Cerebellum (tissue), 4 donors: ENCODE measurements at places on chromosomes 12 and 14.

GRCh38 chr14:66081594-66082376, 404.4 kb upstream of the CCDC196 start:
- DNase-seq: no peak

- peak; percentile 21 for DNase-seq
Measured at GRCh38 chr12:77087427-77087826, 22.1 kb upstream of the E2F7 start.

GRCh38 chr12:13727707-13728195, 253.7 kb downstream of the GRIN2B start:
- no peak for DNase-seq

DNA sequence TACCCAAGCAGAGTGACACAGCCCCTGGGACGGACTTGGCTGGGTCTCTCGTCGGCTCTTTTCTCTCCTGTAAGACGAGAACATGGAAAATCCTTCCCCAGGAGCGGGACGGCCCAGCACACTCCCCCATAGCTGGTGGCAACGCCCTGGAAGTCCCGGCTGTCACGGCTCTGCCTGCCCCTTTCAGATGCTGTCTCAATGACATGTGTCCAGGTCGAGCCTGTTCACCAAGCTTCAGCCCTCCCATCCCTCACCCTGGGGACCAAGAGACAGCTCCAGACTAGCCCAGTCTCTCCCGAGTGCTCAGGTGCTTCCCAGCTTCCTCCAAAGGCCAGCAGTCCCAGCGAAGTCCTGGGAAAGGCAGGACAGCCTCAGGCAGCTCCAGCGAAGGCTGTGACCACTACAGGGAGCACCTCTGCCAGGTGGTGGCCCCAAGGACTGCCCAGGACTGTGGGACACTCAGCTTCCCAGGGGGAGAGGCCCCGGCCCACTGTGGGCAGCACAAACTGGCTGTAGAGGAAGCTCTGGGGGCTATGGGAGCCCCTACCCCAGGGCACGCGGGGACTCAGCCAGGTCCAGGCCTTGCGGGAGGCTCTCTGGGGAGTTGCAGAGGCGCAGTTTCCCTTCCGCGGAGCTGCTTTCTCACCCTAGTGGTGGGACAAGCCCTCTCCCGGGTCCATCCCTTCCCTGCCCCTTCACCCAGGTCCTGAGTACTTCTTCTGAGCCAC, 33.6 kb downstream of the TNFAIP2 start:
- DNase-seq: no peak

- no peak for DNase-seq
Measured at GRCh38 chr12:91033251-91033650, 24.6 kb downstream of the KERA start.

DNA sequence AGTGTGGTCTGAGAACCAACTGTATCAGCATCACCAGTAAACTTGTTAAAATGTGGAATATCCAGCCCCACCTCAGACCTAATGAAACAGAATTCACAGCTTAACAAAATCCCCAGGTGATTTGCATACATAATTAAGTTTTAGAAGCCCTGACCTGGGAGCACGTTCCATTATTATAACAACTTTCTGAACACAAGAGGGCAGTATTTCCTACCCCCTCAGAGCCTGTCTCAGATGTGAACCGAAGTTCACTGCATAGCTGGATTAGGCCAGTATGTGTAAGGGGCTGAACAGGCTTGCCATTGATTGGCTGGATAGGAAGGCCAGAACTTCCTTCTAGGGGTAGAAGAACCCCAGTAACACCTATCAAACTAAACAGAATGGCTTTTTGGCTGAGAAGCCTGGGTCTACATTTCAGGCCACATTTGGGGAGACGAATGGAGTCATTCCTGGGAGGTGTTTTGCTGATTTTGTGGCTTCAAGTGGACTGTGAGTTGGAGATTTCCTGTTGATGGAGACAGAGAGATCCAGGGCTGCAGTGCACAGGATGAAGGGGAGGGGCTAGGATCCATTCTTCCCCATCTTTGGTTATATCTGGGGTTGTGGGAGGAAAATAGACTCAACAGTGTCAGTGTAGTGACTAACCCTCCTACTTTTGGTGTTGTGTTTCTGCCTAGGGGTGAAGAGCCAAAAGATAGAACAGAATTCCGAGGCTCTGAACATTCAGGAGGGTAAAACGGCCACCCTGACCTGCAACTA, 94.7 kb upstream of the OR4E1 start:
- DNase-seq: no peak

DNA sequence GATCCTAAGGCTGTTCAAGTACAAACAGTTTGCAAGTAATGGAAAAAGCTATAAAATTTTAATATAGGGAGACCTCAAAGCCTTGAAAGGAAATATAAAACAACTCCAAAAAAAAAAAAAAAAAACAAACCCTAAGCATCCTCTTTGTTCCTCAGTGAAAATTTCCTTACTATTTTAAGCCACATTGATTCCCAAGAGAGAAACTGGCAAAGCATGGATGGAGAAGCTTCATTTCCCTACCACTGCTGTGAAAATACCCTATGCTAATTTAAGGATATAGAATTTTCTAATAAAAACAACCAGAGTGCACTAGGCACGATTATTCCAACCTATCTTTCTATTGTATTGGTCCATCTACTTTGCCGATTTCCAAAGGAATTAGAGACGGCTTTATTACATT, 283.1 kb downstream of the CACNA1C start:
- DNase-seq: no peak

DNA sequence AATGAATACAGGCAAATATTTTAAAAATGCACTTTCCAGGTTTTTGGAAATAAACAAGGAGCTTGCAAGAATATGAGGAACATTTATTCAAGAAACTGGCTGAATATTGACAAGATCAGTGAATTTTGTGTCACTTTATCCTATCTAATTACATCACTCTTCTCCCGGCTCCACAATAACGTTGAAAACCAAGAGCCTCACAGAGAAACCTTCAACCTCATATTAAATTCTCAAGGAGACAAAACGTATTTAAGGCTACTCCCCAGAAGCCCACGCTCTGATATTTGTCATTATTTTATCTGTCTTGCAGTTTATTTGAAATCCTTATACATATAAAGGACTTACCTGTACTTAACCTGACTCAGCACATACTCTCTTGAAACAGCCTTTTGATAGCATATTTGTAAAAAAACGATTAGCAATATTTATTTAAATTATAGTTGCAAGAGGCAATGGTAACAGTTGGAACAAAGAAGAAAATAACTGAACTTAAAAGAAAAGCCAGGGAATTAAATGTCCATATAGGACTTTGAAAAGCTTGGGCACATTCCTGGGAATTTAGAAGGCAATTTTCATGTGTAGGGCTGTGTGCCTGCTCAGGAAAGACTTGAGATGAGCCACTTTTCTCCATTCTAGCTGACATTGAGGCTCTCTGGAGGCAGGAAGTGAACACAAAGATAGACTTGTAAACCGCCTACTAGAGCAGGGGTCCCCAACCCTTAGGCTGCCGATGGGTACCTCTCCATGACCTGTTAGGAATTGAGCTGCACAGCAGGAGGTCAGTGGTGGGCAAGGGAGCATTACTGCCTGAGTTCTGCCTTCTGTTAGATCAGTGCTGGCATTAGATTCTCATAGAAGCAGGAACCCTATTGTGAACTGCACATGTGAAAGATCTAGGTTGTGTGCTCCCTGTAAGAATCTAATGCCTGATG, 636.4 kb downstream of the SLC16A7 start:
- no peak for DNase-seq

DNA sequence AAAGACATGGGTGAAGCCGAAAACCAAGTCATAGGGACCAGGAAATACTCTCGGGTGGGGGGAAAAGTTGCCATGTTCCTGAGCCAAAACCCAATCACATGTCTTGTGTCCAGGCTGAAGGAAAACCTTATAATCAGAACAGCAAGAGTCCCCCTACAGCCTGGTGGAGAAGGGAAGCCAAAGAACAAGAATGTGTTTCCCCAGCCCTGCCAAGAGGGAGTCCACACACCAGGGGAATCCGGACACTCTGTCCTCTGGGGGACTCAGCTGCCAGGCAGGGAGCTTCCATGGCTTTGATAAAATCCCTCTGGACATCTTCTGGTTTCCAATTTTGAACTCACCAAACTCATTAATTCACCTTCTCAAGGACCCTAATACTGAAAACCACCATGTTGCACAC, 273.0 kb downstream of the FOXN3 start:
- no peak for DNase-seq

- DNase-seq: no peak
Measured at GRCh38 chr14:51636109-51636508, 15.6 kb upstream of the FRMD6 start.

- no peak for DNase-seq
Measured at GRCh38 chr14:100748944-100749343, 22.3 kb downstream of the DLK1 start.

DNA sequence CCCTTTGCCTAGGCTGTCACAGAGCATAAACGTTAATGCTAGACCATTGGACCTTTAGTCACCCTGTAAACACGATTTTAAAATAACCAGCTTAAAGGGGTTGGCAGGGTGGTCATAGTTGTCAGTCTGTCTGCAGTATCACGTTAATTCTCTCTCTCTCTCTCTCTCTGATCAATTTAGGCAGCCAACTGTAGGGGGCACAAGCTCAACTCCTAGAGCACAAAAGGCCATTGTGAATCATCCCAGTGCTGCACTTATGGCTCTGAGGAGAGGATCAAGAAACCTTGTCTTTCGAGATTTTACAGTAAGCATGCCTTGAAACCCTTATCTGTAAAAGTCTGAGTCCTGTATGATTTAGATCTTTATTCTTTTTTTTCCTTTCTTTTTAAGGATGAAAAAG, 97.1 kb downstream of the SCAF11 start:
- DNase-seq: no peak

- DNase-seq: no peak
Measured at GRCh38 chr14:96055065-96055752, 16.0 kb downstream of the C14orf132 start.

DNA sequence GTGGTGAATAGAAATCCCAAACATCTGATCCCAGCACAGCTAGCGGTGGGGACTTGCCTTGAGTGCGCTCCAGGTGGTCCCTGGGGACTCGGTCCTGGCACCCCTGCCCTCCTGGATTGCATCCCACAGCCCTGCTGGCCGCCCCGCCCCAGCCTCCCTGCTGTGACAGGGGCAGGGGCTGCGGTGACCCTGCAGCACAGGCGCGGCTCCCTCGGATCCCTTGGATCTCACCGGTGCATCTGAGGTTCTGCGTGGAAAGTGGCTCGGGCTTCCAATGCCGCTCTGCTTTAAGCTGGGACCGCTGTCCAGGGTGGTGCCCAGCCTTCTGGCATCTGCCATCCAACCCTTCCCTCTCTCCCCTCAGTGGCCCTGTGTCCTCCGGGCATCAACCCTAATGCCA, 16.0 kb downstream of the ANKRD9 start:
- no peak for DNase-seq

- peak; percentile 95 for DNase-seq
Measured at GRCh38 chr14:22882529-22883172, 371 bp upstream of the REM2 start.

DNA sequence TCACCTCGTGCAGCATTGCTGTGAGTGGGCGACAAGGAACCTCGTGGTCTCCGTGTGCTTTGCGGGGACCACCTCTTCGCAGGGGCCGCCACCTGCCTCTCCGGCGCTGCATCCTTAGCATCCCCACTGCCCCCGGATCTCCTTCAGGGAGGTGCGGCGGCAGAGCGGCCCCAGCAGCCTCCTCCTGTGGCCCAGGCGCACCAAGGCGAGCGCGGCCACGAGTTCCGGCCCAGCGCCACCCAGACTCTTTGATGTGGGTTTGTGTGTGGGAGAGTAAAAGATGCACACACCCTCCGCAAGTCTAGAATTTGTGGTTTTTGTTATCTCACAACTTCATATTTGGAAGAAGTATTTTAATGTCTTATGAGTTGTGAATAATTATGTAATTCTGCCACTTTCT, 118.8 kb upstream of the DIO3 start:
- no peak for DNase-seq

DNA sequence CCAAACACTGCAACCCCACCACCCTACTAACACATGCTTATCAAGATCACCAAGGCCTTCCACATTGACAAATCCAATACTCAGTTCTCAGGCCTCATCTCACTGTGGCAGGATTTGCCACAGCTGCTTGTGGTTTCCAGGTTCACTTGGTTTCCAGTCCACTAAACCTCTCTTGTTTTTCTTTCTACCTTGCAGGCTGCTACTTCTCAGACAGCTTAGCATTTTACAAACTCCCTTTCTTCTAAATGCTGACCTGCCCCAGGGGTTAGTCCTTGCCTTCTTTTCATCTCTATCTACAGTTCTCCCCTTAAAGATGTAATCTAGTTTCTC, 84.1 kb downstream of the BCAT1 start:
- no peak for DNase-seq

DNA sequence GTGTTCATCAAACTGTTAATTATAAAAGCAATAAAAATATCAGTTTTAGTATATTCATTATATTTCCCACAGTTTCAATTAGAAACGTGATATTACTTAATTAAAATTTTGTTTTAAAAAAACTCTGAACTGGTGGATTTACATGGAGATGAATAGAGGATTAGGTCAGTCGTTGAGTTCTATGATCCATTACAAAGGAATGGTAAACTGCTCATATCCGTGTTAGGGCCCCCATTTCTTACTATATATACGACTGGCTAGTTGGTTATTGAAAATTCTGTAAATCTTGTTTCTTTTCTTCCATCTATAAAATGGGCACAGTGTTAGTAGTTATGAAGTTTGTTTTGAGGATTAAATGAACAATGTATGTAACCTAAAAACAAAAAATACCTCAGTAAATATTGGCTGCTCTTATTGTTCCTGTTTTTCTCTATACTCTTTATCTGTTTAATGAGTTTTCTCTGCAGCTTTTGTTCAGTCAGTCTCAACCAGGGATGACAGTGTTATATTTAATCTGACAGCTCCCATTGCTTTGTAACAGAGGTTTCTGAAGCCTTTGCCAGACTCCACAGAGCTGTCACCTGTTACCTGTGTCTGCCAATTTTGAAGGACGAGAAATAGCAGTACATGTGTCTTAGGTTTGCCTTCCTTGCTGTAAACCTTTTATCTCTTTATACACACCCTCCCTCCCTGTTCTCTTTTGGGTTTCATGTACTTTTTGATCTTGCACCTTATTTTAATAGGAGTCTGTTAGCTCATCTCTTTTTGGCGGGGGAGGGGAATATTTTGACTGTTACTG, 41.5 kb downstream of the FRS2 start:
- DNase-seq: peak; percentile 78

- peak; percentile 52 for DNase-seq
Measured at GRCh38 chr12:112685321-112685720, 106.2 kb upstream of the RPH3A start.

DNA sequence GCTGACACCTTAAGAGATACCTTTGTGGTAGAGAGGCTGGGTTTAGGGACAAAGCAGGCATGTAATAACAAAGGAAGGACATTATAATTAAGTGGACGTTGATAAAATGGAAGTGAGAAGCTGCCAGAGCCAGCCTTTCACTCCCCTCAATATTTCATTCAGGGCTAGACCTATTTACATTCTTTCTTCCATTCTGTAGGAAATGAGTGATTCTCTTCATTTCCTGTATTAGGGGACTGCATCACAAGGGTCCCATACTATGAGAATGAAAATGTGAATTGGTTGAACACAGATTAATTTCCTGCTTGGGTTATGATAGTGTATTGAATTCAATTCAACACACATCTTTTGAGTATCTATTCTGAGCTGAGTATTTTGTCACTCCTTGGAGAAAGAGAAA, 143.0 kb downstream of the OTOGL start:
- no peak for DNase-seq

GRCh38 chr12:53236443-53237111, 4.6 kb upstream of the RARG start:
- DNase-seq: no peak

- no peak for DNase-seq
Measured at GRCh38 chr14:101232340-101233020, 328.8 kb upstream of the DIO3 start.
